ENCODE measurements at places on chromosomes 3 and 15. TPM values are rescaled to one million over a fixed set of nuclear protein-coding genes. Genes with fewer than 3 reads are reported as not detected.

The MYZAP gene
- not detected for total RNA-seq

The TNNC1 gene
- 5.0 TPM for total RNA-seq

The MYRIP gene
- total RNA-seq = not detected

The PEX5L gene
- not detected for total RNA-seq

The ARHGAP31 gene
- total RNA-seq = 4.0 TPM

The PTX3 gene
- total RNA-seq = not detected

The ATRIP gene
- 24.5 TPM for total RNA-seq

The PARP15 gene
- total RNA-seq = 0.81 TPM

The CFAP100 gene
- total RNA-seq = not detected

The CISH gene
- not detected for total RNA-seq

The LRTM1 gene
- not detected for total RNA-seq

The LRRN1 gene
- not detected for total RNA-seq

The ATP2B2 gene
- not detected for total RNA-seq

The FGD5 gene
- not detected for total RNA-seq

Data from OCI-LY7 (cell line).